ENCODE measurements at places on chromosomes 12 and 14. TPM values are rescaled to one million over a fixed set of nuclear protein-coding genes. Genes with fewer than 3 reads are reported as not detected.

LRRC9 gene
- total RNA-seq = not detected

FOXN4 gene
- not detected for total RNA-seq

KRT79 gene
- not detected for total RNA-seq

CCDC184 gene
- total RNA-seq = 1.2 TPM

GNB3 gene
- total RNA-seq = 0.35 TPM

CPNE6 gene
- total RNA-seq = not detected

IL26 gene
- not detected for total RNA-seq

HOXC11 gene
- not detected for total RNA-seq

RERG gene
- 1.6 TPM for total RNA-seq

HOXC9 gene
- 1.3 TPM for total RNA-seq

AKAP5 gene
- 0.09 TPM for total RNA-seq

PLEK2 gene
- total RNA-seq = 2.6 TPM

ADCY4 gene
- total RNA-seq = 2.1 TPM

IL31 gene
- not detected for total RNA-seq

EML5 gene
- not detected for total RNA-seq

FAM181A gene
- total RNA-seq = not detected

SMIM41 gene
- 2.0 TPM for total RNA-seq

PLD4 gene
- total RNA-seq = not detected

LYZ gene
- total RNA-seq = not detected

VRTN gene
- not detected for total RNA-seq

PAN2 gene
- 14.1 TPM for total RNA-seq

IKBIP gene
- 80.1 TPM for total RNA-seq

SRRM4 gene
- total RNA-seq = under 0.01 TPM

PELI2 gene
- 3.5 TPM for total RNA-seq

DPF3 gene
- total RNA-seq = 0.23 TPM

ETFBKMT gene
- 3.2 TPM for total RNA-seq

FAM222A gene
- total RNA-seq = 2.1 TPM

TRPV4 gene
- total RNA-seq = 1.9 TPM

FBRSL1 gene
- total RNA-seq = 6.8 TPM

KLHL28 gene
- total RNA-seq = 4.2 TPM

SMIM10L1 gene
- 6.4 TPM for total RNA-seq

GALNT8 gene
- 0.12 TPM for total RNA-seq

MDP1 gene
- 16.2 TPM for total RNA-seq

SERPINA3 gene
- 80.7 TPM for total RNA-seq

Measured in pericardium fibroblast (primary cell).